ENCODE measurements at places on chromosomes 2 and 18.
A peak's percentile ranks its signal among the peaks of the same experiment; 100 is the strongest.

DNA sequence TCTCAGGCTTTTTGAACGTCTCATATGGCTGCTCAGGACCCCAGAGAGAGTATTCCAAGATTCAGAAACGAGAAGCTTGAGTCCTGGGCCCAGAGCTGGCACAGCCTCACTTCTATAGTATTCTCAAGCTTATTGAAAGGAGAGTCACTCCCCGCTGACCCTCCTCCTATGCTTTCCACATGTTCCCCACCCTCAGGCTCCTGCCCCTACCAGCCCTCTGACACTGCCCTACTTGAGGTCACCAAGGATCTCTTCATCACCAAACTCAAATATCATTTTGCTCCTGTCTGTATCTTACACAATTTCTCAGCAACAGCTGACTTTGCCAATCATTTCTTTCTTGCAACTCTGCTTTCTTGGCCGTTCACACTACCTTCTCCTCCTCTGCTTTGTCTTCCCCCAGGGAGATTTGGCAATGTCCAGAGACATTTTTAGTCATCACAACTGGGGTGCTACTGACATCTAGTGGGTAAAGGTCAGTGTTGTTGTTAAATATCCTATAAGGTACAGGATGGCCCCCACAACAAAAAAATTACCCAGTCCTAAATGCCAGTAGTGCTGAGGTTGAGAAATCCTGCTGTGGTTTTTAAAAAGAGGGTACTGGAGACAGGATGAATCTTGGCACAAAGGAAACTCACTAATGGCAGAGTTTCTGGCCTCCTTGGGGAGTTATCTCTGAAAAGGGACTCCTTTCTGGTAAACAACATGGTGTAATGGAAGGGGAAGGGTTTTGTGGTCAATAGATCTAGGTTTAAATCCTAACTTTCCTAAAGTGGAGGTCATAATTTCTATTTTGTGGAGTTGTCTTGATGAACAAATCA lies 26.9 kb upstream of the INSIG2 start:
- no peak for DNase-seq

DNA sequence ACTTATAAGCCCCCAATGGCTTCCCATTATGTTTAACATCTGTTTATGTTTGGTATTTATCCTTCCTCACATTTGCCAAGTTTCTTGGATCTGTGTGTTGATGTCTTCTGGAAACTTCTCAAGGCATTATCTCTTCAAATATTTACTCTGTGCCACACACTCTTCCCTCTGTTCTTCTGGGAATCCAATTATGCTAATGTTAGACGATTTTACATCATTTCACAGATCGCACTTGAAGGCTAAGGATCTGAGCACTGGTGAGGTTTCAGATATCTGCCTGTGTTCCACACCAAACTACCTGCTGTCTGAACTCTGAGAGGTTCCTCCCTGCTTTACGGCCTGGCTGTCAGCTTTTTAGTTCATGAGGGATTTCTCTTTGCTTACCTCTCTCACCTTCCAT lies 10.1 kb downstream of the AOX1 start:
- no peak for DNase-seq

DNA sequence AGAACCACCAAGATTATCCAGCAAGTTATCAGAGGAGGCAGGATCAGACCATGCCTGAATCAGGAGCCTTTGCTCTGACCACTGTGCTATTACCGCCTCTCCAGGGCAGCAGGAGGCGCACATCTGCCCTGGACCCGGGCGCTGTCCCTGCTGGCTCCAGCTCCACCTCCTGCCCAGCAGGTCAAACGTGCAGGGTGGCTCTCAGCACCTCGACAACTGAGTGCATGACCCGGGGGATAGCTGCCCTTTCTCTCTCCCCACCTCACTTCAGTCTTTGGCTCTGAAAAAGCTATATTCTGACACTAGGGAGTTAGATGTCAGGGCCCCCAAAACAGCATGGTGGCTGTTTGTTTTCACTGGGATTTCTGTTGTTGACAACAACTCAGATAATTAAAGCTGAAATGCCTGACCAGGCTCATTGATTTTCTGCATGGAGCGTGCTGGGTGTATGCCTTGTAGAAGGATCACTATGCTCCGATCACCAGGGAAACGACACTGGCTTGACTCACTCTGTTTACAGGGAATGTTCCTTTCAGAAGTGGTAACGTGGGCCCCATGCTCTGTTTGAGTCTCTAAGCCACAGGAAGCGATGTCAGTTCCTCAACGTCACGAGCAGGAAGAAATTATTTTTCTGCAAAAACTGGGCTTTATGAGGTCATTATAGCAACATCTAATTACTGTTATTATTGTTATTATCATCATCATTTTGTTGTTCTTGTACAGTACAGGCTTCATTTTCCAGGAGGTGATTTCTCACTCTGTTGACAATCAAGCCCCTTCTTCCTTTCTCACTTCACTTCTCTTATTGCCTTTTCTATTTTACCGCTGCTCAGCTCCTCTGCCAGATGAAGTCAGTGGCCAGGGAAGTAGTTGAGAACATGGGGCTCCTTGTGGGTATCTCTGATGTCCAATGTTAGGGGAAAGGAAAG lies 125.6 kb downstream of the PLB1 start:
- no peak for DNase-seq

DNA sequence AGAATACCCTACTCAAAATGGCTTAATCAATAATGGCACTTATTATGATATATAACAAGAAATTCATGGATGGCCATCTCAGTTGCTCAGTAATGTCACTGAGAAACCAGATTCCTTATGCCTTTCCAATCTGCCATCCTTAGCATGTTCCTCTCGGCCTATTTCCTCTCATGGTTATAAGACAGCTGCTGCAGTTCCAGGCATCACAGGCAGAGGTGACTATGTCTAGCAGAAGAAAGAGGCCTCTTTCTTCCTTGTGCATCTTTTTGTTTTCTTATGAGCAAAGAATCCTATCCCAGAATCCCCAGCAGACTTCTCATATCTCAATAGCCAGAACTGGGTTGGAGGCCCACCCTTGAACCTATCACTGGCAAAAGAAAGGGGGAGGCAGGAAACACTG lies 310.6 kb upstream of the SPRED2 start:
- DNase-seq = no peak

DNA sequence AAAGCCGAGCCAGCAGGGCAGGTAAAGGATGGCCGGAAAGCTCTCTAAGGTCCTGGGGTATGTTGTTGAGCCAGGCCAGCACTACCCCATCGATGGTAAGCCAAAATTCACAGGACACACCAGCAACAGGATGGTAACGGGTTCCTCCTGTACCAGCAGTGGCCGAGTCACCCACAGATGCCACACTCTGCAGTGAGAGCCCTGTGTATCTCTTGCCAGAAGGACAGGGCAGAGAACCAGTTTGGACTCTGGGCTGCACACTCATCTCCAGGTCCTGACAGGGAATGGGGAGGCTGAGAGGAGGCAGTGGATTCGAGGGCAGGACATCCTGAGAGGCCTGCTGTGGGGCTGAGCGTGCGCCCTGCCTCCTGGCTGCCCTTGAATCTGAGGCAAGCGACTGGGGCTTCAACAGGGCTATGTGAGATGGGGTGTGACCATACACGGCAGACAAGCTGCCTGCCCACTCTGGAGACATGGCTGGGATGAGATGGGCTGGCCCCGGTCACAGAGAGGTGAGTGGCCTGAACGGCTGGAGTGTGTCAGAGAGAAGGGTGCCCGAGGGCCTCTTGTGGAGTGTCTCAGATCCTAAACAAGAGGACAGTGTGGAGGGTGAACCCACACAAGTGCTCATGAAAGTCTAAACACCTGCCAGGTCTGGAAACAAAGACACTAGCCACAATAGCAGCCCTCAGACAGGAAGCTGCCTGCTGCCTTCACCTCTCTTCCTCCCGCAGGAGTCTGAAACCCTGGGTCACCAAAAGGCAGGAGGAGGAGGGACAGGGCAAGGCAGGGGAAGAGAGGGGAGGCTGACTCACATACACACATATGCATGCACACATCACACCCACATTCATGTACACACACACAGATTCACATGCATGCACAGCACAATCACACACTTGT lies 182.3 kb downstream of the LOXHD1 start:
- DNase-seq = no peak

DNA sequence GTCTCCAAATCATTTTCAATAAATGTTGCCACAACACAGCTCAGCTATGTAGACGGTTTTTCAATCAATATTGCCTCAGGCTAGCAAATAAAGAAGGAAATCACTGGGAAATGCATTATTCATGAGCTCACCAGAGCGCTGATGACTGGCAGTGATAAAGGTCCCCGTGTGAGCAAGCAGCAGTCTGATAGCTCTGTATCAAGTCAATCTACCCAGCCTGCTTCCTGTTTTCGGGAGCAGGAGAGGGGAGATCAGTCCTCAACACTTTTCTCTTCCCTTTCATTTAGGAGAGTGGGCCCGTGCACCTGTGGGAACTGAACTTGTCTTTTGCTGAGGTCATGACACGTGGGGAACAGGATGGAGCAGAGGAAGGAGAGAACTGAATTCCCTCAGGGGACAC lies 253.9 kb upstream of the SIX2 start:
- DNase-seq = no peak

- no peak for DNase-seq
These were observed 12.8 kb upstream of the GLS start for GRCh38 chr2:190867832-190868231.

- DNase-seq = no peak
These were observed 249.8 kb downstream of the NBAS start for GRCh38 chr2:15311201-15311907.

DNA sequence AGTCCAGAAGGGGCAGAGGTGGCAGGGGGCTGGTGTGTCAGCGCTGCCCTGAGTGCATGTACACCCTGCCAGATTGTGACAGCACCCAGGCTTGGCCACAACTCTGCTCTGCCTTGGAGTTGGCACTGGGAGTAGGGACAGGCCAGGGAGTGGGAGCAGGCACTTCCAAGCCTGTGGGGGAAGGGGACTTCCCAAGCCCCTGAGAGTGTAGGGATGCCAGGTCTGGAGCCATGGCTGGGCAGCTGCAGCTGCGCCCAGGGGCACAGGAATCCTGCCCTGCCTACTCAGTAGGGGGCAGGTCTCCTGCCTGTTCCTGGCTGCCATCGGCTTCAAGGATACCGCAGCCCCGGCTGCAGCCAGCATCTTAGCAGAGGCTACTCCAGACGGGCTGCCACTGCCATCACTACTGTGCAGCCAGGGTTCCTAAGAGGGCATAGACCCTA lies 109.4 kb downstream of the CALCRL start:
- no peak for DNase-seq

GRCh38 chr2:129709956-129710598 lies 269.4 kb upstream of the RAB6C start:
- no peak for DNase-seq

DNA sequence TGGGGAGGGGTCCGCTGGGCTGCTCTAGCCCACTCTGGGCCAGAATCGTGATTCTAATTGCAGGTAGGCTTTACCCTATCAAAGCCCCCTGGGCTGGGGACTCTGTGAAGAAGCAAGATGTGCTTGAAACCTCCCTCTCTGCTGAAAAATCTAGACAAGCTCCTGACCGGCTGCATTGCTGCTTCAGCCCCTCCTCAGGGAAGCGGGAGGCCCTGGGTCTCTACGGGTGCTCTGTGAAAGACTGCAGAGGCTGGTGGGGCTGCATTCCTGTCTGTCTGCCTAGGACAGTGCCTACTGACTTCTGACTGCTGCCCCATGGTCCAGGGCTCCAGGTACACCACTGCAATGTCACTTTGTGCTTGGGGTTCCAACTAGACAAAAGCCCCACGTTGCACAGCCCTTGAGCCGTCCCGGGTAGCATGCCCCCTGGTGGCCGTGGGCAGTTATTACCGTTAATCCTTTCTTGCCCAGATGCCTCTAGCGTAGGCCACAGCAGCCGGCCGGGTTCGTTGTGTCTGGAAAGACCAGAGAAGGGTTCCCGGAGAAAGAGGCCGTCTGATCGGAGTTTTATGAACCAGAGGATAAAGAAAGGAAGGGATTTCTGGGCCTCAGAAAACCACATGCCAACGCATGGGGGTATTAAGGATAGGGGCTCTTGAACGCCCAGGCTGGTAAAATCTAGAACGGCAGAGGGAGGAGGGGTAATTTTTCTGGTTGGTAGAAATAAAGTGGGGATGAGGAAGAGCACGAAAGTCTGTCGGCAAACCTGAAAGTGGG lies 15.9 kb upstream of the C1QL2 start:
- DNase-seq = peak; percentile 41

- no peak for DNase-seq
These were observed 57.6 kb upstream of the STK17B start for GRCh38 chr2:196229013-196229412.

DNA sequence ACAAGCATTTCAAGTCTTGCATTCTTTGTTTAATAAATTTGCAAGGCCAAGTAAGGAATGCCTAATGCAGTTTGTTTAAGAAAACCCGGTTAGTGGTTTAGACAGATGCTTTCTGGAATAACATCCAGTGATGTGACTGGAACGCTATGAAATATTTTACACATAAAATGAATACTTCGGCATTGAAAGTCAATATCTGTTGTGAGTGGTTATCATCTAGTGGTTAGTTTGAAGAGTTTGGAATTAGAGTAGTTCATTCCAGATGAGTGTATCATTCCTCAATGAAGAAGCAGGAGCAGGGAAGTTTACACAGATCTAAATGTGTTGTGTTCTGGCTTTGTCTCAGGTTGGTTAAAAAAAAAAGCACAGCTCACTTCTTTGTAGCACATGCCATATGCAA lies 608.0 kb upstream of the PIK3C3 start:
- no peak for DNase-seq

DNA sequence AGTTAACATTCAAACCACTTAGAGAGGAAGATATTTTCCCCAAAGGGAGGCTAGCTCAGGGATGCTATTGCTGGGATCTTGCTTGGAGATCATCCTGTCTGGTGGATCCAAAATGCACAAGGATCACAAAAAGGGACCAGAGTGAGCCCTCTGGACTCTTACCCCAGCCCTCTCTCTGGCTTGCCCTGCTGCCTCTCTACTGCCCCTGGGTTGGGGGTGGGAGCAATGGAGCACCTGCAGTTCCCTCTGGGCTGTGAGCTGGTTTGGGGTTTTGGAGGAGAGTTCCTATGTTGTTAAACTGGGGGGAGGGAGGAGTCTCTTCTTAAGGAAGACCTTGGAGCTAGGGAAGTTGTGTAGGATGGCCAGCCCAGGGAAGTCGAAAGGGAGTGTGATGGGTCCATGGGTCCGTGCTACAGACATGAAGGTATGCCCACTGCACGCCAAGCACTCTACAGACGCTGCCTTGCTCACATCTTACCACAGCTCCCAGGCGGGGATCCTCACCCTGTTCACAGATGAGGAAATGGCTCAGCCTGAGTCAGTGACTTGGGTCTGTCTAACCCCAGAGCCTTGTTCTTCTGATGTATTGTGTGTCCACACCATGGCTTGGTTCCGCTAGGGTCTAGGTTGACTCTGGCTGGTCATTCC lies 3.8 kb downstream of the LBH start:
- no peak for DNase-seq

DNA sequence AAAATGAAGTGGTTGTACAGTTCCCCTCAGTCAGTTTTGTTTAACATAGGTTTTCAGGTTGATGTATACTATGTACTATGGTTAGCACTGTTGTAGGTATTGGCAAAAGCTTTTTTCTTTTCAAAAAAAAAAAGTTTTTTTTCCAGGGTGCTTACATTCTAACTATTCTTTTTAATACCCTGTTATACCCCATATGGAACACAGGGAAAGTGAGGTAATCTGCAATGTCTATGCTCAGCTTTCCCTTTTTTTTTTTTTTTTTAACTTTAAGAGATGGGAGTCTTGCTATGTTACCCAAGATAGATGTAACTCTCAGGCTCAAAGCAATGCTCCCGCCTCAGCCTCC lies 590 bp upstream of the CCDC138 start:
- no peak for DNase-seq

- DNase-seq = no peak
These were observed 160.1 kb downstream of the IRS1 start for GRCh38 chr2:226639550-226639949.

- no peak for DNase-seq
These were observed 62.3 kb downstream of the TTC32 start for GRCh38 chr2:19839438-19839837.
